Stimulated activated CD4-positive, alpha-beta T cell treated with anti-CD3 and anti-CD28 coated beads, TNF-alpha, amount 100 ng/mL, for 1 hour (primary cell): ENCODE measurements at places on chromosomes 6 and 20.

- DNase-seq, result no peak
Observed at GRCh38 chr6:17494177-17494576, 100.8 kb downstream of the CAP2 start.

DNA sequence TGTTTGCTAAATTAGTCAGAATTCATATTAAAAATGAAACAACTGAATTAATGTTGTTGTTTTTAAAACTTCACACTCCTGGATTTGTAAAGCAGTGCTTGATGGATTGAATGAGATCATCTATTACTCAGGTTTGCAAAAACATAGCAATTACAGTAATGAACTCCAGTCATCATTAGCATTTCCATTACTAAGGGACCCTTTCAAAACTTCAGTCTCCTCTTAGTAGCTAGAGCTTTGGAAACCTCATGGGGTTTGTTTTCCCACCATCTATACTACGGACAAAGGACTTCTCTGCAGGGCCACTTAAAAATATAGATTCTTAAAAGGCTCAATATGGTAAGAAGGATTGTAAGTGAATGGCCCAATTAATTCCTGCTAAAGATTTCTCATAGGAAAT is 209.9 kb upstream of the PRND start:
- DNase-seq, result no peak

DNA sequence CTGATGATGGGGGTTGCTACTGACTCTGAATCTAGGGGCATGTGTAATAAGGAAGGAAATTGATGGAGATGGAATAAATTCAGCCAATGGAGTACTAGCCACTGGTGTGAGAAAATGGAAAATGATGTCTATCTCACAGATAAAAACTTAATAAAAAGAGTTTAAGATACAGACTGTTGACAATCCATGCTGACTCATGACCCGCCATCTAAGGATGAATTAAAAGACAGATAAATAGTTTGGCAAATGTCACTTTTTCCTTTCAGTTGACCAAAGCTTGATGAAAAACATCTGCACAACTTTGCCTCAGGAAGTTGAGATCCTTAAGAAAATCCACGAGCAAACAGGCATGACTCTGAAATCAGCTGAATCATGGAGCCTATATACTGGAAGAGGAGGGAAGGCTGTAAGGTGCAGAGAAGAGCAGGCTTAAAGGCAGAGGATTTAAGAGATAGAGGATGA is 82.6 kb upstream of the BMP5 start:
- no peak for DNase-seq

- DNase-seq, result no peak
Observed at GRCh38 chr6:125950293-125950692, 6.3 kb upstream of the HINT3 start.

- no peak for DNase-seq
Observed at GRCh38 chr6:38438097-38438496, 201.6 kb downstream of the BTBD9 start.

GRCh38 chr20:37535443-37536132 is 7.9 kb upstream of the BLCAP start:
- DNase-seq, result no peak

- DNase-seq, result no peak
Observed at GRCh38 chr6:124768224-124768623, 194.0 kb upstream of the RNF217 start.

DNA sequence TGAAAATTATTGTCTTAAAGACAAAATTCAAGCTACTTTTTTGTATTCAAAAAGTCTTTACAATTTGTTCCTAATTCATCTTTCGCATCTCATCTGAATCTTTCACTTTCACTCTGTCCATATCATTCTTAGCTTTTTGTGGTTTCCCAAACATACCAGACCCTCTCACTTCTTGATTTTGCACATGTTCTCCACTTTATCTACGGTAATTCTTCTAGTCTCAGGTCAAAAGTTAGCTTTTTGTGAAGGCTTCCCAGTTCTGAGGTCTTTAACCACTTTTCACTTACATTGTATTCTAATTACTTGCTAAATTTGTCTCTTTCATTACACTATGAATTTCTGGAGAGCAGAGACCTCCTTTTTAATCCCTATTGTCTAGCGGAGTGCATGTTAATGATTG is 34.6 kb upstream of the EPHA7 start:
- no peak for DNase-seq

DNA sequence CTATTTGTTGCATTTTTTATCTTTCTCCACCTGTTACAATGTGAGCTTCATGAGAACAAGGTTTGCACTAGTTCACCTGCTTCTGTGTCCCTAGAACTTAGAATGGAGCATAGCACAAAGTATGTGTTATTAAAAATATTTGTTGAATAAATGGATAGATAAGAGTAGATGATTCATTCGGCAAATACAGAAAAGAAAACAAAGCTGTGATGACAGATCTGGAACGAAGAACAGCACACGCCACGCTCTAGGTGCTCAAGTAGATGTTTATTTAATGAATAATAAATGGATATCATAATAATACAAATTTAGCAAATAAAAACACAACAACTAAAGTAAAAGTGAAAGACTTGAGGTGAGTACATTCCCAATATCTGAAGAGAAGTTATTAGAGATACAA is 273.1 kb downstream of the HAO1 start:
- DNase-seq, result no peak

GRCh38 chr6:98944598-98945081 is 3.1 kb downstream of the FBXL4 start:
- DNase-seq, result no peak

GRCh38 chr6:105568142-105568541 is 165.3 kb upstream of the PREP start:
- DNase-seq, result no peak

GRCh38 chr20:24473435-24474223 is 4.2 kb downstream of the SYNDIG1 start:
- DNase-seq, result no peak

DNA sequence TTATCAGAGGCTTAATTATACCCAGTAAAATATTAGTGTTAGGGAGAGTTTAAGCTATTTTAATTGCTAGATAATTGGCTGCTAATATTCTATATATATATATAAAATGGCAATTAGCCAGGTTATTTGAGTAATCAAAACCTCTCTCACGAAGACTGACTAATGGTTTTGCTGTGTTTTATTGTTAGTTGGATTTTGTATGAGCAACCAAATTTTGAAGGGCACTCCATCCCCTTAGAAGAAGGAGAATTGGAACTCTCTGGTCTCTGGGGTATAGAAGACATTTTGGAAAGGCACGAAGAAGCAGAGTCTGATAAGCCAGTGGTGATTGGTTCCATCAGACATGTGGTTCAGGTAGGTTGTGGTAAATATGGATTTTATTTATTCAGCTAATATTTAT is 102.2 kb downstream of the RTN4IP1 start:
- DNase-seq, result no peak

- DNase-seq, result no peak
Observed at GRCh38 chr20:60993433-60994044, 258.5 kb upstream of the CDH4 start.

DNA sequence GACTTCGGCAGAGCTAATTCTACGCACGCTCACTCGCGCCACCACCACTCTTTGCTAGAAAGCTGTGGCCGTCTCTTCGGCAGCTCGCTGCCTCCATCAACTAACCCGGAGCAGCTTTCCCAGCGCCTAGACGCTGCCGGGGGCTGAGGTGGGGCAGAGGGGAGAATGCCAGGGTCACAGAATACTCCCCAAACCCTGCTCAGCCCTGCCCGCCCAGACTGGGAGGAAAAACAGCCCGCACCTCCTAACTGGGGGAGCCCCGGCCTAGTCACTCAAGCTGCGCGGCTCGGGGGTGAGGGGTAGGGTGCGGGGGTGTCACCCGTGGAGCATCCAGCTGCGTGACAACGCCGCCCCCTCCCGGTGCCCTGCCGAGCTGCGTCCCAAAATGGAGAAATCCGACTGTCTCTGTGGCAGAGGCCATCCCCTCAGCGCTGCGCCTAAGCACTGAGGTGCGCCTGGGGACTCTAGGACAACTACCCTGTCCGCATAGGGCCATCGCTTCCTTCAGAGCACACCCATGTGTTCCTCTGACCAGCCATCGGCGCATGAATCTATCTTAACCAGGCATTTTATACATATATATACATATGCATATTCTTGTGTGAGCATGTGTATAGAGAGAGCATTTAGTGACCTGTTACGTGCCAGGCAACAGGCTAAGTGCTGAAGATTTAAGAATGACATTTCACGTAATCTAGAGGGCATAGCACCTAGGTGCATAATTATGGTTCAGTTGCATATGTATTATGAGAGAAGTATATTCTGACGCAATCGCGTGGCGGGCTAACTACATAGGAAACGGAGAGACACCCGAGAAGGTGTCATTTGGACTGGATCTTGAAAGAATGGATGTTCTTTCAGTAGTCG is 1.5 kb upstream of the TENT5A start:
- peak; percentile 77 for DNase-seq

DNA sequence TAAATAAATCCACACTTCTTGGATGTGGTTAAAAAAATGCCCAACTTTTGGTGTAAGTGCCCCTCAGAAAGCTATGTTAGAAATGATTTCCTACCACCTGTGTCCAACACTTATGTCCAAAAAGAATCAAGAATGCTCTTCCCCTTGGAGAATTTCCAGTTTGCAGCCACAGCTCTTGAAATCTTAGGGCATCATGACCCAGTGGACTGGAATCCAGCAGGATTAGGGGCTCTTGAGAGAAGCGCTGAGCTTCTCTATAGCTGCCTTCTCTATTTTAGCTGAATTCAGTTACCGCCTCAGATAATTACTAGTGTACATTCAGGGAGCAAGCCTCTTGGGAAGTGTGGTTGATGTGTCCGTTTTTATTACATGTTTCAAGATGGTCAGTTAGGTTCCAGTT is 2.5 kb downstream of the PHACTR1 start:
- DNase-seq, result no peak

- no peak for DNase-seq
Observed at GRCh38 chr20:44001667-44002596, 87.3 kb downstream of the TOX2 start.

- no peak for DNase-seq
Observed at GRCh38 chr6:49110916-49111315, 352.1 kb downstream of the MMUT start.

DNA sequence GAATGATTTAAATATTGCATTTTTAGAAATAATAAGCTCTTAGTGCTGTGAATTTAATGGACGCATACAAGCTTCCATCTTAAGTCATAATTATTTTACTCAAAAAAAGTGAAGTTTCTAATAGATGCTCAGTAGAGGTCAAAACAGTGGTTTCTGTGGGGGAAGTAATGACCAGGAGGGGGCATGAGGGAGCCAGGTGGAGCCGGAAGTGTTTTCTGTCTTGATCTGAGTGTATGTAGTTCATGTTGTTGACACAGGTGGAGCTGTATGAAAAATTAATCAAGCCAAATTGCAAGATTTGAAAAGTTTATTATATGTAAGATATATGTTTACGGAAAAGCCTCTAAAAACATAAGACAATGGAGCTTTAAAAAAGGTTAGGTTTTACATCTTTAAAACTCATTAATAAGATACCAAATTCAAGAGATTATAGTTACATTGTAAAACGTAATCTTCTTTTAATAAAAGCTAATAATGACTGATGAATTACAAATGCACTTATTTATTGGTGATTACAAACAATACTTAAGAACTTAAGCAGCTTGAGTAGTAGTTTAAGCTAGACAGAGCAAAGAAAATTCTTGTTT is 68.0 kb downstream of the PLAGL1 start:
- peak; percentile 17 for DNase-seq

GRCh38 chr6:11425431-11425871 is 112.1 kb upstream of the TMEM170B start:
- DNase-seq, result no peak

DNA sequence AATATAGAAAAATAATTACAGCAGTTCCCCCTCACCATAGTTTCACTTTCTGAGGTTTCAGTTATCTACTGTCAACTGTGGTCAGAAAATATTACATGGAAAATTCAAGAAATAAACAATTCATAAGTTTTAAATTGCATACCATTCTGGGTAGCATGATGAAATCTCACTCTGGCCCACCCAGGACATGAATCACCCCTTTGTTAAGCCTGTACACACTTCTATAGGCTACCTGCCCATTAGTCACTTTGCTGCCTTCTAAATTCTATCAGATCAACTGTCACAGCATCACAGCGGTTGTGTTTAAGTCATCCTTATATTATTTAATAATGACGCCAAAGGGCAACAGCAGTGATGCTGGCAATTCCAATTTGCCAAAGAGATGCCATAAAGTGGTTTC is 140.3 kb upstream of the RUNX2 start:
- DNase-seq, result no peak

- peak; percentile 16 for DNase-seq
Observed at GRCh38 chr6:87742106-87742505, 40.1 kb upstream of the AKIRIN2 start.

DNA sequence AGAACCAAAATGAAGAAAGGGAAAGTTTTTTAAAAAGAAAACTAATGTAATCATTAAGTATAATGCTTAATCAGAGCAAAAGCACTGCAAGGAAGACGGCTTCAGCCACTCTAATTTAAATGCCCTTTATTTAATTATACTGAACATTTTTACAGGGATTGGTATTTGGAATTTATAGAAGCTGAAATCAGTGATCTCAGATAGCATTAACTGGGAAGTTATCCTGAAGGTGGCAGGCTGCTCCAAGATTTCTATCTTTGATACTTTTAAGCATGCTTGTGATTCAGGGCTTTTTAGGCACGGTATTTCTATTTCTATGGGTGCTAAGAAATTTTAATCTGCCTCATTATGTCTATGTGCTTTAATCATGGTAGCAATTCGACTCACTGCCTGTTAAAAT is 1.3 kb upstream of the NDUFAF4 start:
- DNase-seq, result no peak

DNA sequence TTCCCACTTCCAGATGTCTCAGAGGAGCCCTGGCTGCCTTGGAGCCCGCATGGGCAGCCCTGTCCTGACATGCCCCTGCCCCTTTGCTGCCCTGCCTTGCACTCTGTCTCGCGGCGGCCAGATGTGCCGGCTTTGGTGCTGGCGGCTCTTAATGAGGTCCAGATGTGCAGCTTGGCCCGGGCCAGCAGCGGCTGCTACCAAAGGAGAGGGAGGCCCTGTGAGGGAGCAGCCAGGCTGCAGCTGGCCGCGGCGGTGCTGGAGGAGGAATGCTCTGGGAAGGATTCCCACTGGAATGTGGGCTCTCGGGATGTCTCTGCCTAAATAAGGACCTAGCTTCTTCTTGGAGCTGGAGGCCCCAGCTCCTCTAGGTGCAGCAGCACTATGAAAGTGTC is 72.4 kb downstream of the FGD2 start:
- DNase-seq, result no peak

GRCh38 chr6:168620578-168620977 is 179.6 kb downstream of the SMOC2 start:
- DNase-seq, result no peak

DNA sequence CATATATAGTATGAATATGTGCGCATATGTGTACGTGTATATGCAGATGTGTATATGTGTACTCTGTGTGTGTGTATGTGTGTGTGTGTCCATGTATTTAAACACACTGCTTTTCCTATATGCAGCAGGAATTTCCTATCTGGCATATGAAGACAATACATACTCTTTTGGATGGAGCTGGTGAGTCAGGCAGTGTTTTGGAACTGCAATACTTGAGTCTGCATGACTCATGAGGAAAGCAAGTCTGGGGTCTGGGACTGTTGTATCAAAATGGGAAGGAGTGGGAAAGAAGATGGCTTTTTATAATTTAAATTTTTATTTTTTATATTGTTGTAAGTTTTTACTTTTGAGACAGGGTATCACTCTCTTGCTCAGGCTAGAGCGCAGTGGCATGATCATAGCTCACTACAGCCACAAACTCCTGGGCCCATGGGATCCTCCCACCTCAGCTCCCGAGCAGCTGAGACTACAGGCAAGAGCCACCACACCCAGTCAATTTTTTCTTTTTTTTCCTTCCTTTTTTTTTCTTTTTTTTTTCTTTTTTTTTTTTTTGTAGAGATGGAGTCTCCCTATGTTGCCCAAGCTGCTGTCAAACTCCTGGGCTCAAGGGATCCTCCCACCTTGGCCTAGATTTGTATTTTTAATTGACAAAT is 72.2 kb downstream of the ATXN1 start:
- DNase-seq, result no peak

- no peak for DNase-seq
Observed at GRCh38 chr6:152572338-152573088, 64.6 kb downstream of the SYNE1 start.
